ENCODE measurements at places on chromosomes 12 and 14.

DNA sequence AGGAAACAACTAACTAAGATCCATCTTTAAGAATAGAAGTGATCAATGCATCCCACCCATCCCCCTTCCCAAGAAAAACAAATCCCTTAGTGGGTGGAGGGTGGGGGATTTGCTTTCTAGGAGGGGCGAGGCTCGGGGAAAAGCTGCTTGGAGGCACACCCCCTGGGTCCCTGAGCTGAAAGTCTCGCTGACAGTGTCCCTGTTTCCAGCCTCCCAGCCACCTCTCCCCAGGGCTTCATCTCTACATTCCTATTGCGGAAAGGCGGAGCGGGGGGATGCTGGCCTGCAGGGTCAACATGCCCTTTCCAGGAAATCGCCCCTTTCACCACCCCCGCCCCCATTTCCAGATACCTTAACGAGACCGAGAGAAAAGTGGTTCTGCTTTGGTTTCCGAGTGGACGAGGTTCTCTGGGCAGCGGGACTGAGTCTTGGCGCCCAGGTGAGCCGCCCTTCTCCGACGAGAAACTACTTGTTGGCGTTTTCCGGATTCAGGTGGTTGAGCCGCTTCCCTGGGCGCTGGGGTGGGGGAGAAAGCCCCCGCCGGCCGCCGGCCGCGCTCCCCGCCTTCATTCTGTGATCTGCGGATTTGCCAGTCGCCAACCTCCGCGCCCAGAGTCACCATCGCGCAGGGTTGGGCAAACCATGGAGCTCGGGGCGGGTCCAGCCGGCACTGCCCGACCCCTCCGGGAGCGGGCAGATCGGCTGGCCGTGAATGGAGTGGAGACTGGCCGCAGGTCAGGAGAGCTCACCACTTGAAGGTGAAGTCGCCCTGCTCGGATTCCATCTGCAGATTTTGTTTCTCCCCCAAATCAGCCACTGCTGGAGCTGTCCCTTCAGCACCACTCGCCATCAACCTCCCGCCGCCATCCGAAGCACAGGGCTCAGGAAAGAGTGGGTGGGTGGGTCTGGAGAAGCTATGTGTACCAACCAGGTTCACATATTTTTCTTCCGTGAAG lies 505 bp downstream of the KCNC2 start:
- H3K27me3 ChIP-seq = peaks cover 41% of the 10 kb centered on the region
- H3K36me3 ChIP-seq = no peaks in the 10 kb centered on the region
- H3K4me1 ChIP-seq = no peaks in the 10 kb centered on the region
- no peak for DNase-seq
- no peak overlapping the region for H3K4me3 ChIP-seq

DNA sequence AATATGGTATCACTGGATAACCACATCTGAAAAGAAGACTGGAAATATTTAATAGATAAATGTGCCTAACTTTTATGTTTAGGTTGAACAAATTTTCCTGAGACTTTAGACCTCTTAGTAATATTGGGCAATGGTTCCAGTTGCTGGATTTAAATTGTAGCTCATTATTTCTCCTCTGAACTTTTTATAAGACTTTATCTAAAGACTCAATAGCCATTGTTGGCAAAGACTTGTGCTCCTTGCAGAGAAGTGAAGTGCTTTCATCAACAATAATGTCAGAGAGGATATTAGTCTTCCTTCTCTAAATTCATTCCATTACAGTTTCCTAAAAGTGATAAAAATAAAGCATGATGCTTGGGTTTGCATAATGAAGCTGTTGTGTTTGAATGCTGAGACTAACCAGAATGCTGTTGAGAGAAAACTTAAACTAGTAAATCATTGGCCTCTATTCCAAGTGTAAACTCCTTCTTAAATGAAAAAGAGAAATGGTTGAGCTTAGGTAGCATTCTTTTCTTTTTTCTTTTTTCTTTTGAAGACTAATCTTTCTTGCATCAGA lies 200.2 kb downstream of the TMTC3 start:
- H3K27me3 ChIP-seq = no peaks in the 10 kb centered on the region
- no peak overlapping the region for H3K27ac ChIP-seq
- H3K36me3 ChIP-seq = no peaks in the 10 kb centered on the region
- no peak for DNase-seq
- H3K4me1 ChIP-seq = no peaks in the 10 kb centered on the region
- no peak overlapping the region for H3K4me3 ChIP-seq

DNA sequence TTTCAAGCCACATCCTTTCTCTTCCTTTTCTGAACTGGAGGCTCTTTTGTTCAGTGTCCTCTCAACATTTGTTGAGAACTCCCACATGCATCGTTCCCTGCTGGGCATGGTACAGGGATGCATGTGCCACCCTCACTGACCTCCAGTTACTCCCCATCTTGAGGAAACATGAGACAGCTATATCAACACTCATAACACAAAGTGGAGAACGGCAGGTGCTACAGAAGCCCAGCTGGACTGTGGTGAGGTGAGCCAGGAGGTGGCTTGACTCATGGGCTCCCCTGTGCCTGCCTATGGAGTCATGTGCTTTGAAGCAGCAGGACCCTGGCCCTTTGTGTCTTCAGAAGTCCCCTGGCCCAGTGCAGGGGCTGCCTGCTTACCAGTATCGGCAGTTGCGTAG lies 9.7 kb downstream of the MYH6 start:
- no peak for DNase-seq
- H3K27ac ChIP-seq = no peak overlapping the region
- H3K4me1 ChIP-seq = peaks cover 7% of the 10 kb centered on the region
- no peak overlapping the region for H3K4me3 ChIP-seq

- no peak overlapping the region for H3K4me3 ChIP-seq
- H3K27me3 ChIP-seq = no peaks in the 10 kb centered on the region
- no peak for DNase-seq
- no peaks in the 10 kb centered on the region for H3K36me3 ChIP-seq
- no peak overlapping the region for H3K27ac ChIP-seq
- no peaks in the 10 kb centered on the region for H3K4me1 ChIP-seq
Measured at GRCh38 chr14:65501328-65501727, 88.8 kb downstream of the FUT8 start.

Measured in CD14-positive monocyte (primary cell).